Right ventricle myocardium superior (tissue), 1 donor: ENCODE measurements at places on chromosomes 13 and 19. TPM values are rescaled to one million over a fixed set of nuclear protein-coding genes. Genes with fewer than 3 reads are reported as not detected.

DNA sequence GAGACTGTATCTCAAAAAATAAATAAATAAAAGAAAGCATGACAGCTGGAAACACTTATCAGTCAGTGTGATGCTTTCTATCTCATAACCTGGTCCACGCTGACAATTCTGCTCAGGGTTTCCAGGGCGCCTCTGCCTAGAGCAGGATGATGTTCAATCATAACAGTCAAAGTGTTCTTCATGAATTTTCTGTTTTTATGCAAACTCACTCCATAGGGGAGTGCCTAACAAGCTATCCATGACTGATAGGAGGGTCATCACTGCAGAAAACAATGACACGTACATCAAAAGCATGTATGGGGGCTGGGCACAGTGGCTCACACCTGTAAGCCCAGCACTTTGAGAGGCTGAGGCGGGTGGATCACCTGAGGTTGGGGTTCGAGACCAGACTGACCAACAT is 41.4 kb upstream of the ZNF83 start:
- DNase-seq: no peak

GRCh38 chr13:109254274-109254673 is 532.1 kb downstream of the IRS2 start:
- DNase-seq: no peak

DNA sequence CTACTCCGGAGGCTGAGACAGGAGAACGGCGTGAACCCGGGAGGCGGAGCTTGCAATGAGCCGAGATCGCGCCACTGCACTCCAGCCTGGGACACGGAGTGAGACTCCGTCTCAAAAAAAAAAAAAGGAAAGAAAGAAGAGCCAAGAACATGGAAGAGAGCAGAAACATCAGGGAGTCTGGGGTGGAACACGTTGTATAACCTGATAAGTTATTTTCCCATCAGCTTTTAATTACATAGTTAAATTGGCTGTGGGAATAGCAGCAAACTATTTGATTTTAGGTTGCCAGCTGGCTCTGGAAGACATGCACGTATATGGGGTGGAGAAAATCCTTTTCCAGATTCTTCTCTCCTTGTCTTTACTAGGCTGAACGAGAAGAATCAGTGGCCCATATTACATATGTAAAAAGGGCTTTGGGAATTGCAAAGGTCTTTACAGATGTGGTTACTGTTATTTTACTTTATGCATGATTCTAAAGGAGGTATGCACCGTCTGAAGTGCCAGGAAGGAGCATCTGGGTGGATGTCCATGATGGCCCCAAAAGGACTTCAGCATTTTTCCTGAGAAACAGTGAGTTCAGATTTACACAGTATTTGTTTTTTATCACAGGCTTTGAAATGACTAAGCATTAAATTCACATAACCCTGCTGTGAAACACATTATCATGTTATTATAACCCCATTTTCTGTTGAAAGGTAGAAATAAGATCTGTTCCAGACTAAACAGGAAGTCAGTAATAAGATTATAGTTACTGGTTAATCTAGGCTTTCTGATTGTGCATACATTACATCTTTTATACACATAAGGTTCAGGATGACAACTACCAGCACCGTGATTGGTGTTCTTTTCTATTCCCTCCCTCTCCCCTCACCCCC is 4.6 kb upstream of the NAA16 start:
- DNase-seq: no peak

DNA sequence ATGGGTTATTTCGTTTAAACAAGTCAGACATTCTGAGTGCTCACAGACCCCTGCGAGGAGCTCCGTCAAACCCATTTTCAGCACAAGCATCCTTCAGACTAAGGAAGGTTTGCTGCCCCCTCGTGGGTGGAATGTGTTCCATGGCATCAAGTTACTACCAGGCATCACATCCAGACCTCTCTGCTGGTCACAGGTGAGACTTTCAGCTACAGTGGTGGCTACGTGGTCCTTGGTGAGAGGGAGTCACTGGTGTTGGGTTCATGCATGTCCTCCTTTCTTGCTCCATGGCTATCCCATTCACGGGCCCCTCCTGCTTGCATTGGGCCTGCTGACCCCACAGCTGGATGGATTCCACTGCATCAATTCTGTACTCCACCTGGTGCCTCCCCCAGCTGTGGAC is 9.1 kb upstream of the LILRB5 start:
- peak; percentile 85 for DNase-seq

DNA sequence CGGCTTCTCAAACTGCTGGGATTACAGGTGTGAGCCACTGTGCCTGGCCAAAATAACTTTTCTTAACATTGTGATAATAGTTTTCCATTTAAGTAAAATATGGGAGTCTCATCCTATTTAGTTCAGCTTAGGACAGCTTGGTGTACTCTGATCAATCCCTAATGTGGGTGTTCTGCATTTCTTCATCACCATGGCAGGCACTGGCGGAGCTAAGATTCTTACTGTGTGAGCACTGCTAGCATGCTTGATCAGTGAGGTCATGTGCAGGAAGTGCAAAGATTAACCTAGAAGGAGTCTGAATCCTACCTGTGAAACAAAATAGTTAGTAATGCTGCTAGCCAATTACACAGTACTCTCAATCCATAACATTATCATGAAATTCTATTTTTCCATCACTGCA is 1684.2 kb upstream of the SLC10A2 start:
- no peak for DNase-seq

DNA sequence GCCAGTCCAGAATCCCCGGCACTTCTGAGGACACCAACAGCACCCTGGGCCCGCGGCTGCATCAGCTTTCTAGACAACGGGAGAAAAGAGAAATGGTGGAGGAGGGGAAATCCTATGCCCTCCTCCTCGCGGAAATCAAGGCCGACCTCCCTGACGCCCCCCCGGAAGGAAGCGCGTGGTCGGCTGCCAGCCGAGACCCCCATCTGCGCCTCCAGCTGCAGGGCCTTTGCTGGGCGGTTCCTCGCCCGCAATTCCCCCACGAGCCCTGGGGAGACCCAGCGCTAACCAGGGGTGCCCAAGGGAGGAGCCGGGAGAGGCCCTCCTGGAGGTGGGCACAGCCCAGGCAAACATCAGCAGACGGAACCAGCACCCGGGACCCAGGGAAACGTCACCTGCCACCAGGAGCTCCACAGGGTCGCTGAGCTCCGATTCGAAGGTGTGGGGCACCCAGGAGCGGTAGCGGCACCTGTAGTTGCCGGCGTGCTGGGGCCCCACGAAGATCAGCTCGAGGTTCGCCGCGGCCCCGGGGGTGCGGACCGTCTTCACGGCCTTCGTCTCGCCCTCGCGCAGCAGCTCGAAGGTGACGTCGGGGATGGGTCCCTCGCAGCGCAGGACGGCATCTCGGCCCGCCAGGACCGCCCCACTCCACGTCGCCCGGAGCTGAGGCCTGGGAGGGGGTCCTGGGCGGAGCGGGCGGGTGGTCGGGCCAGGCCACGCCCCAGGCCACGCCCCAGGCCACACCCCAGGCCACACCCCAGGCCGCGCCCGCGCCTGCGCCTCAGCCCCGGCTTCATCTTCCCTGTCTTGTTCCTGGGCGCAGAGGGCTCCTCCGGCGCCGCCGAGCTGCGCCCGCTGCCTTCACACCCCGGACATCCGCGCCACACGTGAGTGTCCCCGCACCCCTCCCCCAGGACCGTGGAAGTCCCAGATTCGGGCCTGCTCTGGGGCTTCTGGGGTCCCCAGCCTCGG is 6.0 kb downstream of the A1BG start:
- DNase-seq: peak; percentile 79

- DNase-seq: no peak
Observed at GRCh38 chr19:49779731-49780555, 13.1 kb downstream of the AP2A1 start.

The CEACAM1 gene
- 2.6 TPM for total RNA-seq

The SCGB2B2 gene
- 0.13 TPM for total RNA-seq

The ZNF415 gene
- 17.8 TPM for total RNA-seq
